ENCODE measurements at places on chromosomes 11 and 22. TPM values are rescaled to one million over a fixed set of nuclear protein-coding genes. Genes with fewer than 3 reads are reported as not detected.

Gene DBX1
- total RNA-seq = 0.15 TPM

Gene SMC1B
- not detected for total RNA-seq

Gene CRYBB2
- total RNA-seq = not detected

Gene ANGPTL5
- total RNA-seq = not detected

Gene NELL1
- total RNA-seq = 0.09 TPM

Gene BTG4
- not detected for total RNA-seq

Gene HDHD5
- 71.3 TPM for total RNA-seq

All from H9 (cell line).